ENCODE measurements at places on chromosomes 11 and 22.

DNA sequence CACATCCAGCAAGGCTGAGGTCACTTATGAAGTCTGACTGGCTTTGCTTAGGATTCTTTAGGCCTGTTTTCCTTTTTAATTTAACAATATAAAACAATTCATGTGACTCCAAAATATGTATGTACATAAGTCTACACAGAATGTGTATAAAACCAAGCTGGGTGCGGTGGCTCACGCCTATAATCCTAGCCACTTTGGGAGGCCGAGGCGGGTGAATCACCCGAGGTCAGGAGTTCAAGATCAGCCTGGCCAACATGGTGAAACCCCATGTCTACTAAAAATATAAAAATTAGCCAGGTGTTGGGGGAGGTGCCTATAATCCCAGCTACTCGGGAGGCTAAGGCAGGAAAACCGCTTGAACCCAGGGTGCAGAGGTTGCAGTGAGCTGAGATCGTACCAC is 83.1 kb downstream of the SHANK2 start:
- no peak for DNase-seq

DNA sequence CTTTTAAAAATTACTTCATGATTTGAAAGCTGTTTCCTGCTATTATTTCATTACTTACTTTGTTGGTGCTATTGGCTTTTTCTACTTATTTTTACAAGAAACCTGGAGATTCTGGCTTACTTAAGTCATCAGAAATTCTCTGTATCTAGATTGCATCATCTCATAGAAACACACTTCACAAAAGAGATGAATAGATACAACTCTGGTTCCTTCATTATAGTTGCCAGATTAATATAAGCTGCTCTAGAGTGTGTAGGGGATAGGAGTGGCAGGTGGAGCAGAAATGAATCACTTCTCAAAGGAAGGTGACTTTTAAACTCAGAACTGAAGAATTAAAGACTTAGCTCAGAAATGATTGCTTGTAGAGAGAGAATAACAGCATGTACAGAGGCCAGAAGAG is 20.0 kb downstream of the CYP2R1 start:
- no peak for DNase-seq

DNA sequence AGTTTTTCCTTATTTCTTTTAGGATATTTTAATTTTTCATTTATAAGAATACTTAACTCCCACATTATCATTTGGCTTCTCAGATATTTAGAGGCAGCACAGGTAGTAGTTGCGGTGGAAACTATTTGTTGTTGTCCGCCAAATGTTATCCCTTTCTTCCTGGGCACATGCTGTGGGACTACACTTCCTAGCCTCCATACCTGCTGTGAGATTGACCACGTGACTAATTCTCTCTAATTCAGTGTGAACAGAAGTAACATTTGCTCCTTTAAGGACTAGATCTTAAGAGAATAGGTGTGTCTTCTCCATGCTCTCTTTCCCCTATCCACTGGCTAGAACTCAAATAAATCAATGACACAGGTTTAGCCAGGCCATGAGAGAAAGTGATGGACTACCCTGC is 136.5 kb downstream of the ATG16L2 start:
- no peak for DNase-seq

DNA sequence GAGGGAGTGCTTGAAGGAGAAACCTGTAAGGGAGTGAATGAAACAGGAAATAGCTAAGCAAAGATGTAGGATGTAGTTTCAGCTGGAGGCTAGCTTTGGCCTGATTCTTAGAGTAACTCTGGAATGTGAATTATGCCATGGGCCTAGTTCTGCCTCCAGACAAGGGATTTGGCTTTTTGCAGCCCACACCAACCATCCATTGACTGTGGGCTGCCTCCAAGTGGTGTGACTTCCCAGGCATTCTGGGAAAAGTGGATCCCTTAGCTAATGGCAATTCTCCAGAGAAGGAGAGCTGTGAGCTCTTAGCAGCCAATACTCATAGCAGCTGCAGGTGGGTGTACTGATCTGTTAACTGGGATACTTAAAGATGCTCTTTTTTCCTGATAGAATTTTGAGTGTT is 2.0 kb upstream of the OR9I1 start:
- no peak for DNase-seq

DNA sequence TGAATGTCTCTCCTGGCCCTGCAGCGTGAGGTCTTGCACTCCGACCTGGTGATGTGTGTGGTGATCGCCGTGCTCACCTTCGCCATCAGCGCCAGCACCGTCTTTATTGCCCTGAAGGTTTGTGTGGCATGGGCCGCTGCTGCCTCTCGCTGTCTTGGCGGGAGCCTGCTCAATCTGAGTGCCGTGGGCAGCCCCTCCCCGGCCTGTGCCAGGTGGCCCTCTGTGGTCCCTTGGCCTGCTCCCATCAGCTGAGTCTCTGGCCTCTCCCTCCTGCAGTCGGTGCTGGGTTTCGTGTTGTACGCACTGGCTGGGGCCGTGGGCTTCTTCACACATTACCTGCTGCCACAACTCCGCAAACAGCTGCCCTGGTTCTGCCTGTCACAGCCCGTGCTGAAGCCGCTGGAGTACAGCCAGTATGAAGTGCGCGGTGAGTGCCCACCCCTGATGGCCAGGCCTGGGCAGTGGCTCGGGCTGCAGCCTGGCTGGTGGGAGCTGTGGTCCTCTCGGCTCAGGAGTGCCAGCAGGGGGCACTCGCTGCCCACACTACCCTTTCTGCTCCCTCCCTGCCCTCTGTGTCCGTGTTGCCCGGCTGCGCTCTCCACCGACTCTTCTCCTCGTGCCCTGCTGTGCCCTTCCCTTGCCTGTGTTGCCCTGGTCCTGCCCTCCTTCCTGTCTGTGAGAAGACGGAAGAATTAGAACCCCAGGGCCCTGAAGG is 10.2 kb downstream of the PCNX3 start:
- DNase-seq: no peak

DNA sequence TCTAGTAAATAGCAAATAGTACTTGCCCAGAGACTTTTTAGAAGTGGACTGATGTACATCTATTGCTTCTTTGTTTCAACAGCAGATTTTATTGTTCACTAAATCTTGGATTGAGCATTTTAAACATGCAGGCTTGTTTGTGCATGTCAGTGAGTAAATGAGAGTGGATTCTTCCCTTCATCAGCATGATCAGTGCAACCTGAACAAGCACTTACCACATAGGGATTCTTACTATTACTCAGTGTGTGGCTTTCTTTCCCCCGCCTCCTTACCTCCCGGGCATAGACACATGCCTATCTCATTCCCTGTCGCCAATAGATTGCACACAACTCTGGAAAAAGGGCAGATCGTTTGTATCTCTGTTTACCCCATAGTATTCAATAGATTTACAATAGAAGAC is 197.5 kb downstream of the C11orf87 start:
- DNase-seq: no peak

GRCh38 chr11:44575288-44575672 is 9.8 kb downstream of the CD82 start:
- no peak for DNase-seq

- DNase-seq: no peak
These were observed 43.0 kb upstream of the CRTAM start for GRCh38 chr11:122795307-122795706.

- DNase-seq: no peak
These were observed 798 bp downstream of the BCR start for GRCh38 chr22:23180893-23181720.

- DNase-seq: no peak
These were observed 47.6 kb downstream of the TP53I11 start for GRCh38 chr11:44903035-44903434.

- peak; percentile 11 for DNase-seq
These were observed 2.5 kb upstream of the ZDHHC8 start for GRCh38 chr22:20128902-20129746.

GRCh38 chr11:93089474-93090102 is 108.2 kb downstream of the SLC36A4 start:
- peak; percentile 31 for DNase-seq

GRCh38 chr11:70066628-70067027 is 11.5 kb upstream of the ANO1 start:
- no peak for DNase-seq

- no peak for DNase-seq
These were observed 25.1 kb upstream of the PLAAT3 start for GRCh38 chr11:63639199-63639832.

GRCh38 chr11:126561327-126561893 is 205.9 kb downstream of the ST3GAL4 start:
- no peak for DNase-seq

- DNase-seq: no peak
These were observed 11.2 kb downstream of the TOM1 start for GRCh38 chr22:35310556-35311550.

- peak; percentile 45 for DNase-seq
These were observed 5.8 kb downstream of the TSPAN4 start for GRCh38 chr11:848380-848931.

DNA sequence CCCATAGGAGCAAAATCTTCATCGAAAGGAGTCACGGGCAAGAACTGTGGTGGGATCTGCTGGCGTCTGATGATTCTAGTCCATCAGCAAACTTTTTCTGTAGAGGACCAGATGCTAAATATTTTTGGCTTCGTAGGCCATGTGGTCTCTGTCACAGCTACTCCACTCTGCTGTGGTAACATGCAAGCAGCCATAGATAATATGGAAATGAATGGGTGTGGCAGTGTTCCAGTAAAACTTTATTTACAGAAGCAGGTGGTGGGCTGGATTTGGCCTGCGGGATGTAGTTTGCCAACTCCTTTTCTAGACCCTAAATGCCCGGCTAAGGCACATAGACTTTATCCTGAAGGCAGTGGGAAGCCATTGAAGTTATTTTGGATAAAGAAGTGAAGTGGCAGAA is 32.9 kb downstream of the BMAL1 start:
- no peak for DNase-seq

DNA sequence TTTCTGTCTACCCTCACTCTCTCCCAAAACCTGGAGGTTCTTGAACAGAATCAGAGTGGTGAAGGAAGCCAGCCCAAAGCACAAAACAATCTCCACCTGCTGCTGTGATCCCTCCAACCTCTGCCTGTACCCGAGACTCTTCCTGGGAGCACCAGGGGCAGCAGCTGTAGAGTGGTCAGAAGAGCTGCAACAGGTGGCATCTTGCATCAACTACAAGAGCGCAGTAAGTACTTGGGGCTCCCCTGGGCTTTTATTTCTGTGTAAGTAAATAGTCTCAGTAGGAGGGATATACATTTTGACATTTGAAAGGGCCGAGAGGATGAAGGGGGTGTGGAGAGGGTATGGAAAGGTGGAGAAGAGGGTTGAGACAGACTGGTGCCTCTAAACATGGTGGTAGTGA is 8.3 kb upstream of the UBQLNL start:
- no peak for DNase-seq

DNA sequence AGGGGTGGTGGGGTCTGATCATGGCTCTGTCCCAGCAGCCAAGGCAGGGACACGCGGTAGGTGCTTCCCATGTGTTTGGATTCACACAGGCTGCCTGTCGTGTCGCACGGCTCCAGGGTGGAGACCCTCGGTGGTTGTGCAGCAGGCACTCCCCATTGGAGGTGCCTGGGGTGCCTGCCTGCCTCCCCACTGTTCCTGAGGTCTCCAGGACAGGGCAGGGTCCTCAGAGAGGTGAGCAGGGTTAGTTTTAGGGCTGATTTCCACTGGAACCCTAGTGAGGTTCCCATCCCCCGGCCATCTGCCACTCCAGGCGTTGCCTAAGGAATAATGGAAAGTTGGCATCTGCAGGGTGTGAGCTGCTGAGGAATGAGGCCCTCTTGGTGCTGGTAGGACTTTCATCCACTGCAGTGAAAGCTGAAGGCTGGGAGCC is 32.3 kb downstream of the OSBPL5 start:
- no peak for DNase-seq

- DNase-seq: no peak
These were observed 32.1 kb upstream of the GNB1L start for GRCh38 chr22:19886605-19887255.

DNA sequence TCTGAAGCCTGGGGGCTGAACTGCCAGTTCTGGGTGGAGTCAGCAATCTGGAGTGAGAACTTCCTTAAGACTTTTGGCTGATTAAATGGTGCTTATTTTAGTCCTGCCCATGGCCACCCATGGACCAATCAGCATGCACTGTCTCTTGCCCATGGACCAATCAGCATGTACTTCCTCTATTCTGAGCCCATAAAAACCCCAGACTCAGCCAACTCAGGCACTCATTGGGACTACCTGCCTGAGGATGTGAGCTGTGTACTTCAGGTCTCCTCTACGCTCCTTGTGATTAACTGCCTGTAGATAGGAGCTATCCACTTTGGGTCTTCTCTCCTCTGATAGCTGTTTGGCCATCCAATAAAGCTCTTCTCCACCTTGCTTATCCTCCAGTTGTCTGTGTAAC is 342.3 kb upstream of the CCDC179 start:
- no peak for DNase-seq

GRCh38 chr22:42683578-42684283 is 34.5 kb upstream of the CYB5R3 start:
- DNase-seq: no peak

- DNase-seq: no peak
These were observed 1.5 kb downstream of the SULT4A1 start for GRCh38 chr22:43860831-43861230.

DNA sequence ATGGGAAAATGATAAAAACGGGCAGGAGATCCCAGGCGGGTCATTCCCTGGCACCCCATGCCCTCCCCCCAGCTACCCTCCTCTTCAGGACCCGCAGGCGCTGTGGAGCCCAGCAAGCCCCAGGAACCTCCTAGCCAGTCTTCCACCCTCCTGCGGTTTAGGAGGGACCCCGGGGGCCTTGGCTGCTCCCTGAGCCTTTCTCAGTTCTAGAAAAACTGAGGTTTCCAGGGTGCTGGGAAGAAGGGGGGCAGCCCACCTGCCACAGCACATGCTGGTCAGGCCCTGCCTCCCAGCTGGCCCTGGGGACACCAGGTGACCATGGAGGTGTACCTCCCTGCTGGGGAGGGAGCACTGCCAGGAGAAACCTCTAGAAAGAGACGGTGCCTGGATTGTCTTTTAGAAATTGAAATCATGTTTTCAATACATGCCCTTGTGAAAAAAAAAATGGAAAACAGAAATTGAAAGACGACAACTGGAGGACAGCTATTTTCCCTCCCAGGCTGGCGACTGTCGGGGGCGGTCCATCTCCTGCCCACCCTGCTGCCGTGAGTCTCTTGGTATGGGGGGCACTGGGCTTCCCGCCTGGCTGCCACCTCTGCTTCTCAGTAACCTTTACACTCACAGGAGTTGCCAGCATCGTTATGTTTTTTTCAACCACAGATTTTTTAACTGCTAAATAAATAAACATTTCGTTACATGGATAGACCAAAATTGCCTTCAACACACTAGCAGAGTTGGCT is 398.5 kb downstream of the TBC1D22A start:
- no peak for DNase-seq

DNA sequence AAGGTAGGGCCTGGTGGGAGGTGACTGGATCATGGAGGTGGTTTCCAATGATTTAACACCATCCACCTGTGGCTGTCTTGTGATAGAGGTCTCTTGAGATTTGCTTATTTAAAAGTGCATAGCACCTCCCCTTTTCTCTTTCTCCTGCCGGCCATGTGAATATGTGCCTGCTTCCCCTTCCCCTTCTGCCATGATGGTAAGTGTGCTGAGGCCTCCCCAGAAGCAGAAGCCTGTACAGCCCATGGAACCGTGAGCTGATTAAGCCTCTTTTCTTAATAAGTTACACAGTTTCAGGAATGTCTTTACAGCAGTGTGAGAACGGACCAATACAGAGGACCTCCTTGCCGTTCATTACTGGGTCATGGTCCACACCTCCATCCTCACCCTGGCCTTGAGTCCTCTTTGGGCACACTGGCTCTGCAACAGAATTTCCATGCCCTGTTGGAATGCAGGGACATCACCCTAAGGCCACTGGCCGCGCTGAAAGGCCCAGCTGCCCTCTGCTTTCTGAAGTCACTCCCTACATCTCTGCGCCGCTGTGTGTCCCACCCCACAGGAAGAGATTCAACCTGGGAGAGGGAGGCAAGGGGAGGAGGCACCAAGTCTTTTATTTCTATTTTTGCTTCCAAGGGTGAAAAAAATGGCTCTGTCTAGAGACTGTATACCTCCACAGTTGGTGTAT is 49.0 kb upstream of the DKK3 start:
- no peak for DNase-seq

All from NCI-H2081 (cell line).